ENCODE measurements at places on chromosomes 3 and 15.

- no peak for DNase-seq
Measured at GRCh38 chr3:69871251-69871650, 128.3 kb upstream of the SAMMSON start.

GRCh38 chr3:39149498-39150147 lies 3.8 kb downstream of the CSRNP1 start:
- DNase-seq, result no peak

DNA sequence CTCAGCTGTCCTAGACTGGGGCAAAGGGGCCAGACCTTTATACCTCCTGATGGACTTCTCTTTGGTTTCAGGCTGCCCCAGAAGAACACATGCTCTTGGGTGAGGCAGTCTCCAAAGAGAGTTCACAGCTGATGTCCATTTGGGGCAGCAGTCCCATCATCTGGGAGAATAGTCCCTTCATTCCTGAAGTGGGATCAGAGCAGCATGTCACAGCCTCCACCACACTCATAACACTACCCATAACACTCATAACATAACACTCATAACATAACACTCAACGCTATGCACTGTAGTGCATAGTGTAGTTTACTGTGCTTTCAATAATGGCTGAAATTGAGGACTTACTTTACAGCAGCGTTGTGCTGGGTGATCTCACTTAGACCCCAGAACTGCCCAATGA lies 36.7 kb upstream of the PLCL2 start:
- no peak for DNase-seq

DNA sequence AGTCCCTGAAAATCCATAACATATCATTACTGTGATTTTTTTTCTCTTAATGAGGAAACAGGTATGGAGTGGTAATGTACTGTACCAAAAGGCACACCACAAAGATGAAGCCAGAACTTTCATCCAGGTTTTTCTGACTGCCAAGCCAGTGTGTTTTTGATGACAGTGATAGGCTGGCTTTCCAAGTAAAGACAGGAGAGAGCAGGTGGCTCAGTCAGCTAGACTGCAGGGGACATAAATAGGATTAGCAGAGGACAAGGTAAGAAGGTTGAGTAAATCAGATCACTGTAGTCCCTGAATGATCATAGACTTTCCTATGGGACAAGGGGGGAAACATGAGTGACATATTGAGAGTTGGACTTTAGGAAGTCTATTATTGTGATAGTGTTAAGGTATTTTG lies 127.9 kb downstream of the GADL1 start:
- no peak for DNase-seq

GRCh38 chr3:144866476-144866875 lies 894.9 kb downstream of the DIPK2A start:
- no peak for DNase-seq

DNA sequence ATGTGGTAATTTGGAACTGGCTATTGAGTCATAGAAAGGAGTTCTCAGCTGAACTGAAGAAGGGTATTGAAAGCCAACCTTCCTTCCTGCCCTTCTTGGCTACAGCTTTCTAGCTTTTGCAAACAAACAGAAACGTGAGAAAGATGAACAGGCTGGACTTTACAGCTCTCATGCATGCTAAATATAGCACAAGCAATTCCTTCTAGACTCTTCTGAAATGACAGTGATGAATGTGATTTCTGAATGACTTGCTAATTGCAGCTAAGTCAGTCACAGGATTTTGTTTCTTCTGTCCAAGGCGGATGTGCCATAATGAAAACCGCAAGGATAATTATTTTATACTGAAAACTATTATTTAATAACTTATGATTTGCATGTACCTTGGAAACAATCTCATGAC lies 36.3 kb downstream of the BCHE start:
- DNase-seq, result no peak

GRCh38 chr3:187919544-187919943 lies 174.3 kb upstream of the BCL6 start:
- no peak for DNase-seq

DNA sequence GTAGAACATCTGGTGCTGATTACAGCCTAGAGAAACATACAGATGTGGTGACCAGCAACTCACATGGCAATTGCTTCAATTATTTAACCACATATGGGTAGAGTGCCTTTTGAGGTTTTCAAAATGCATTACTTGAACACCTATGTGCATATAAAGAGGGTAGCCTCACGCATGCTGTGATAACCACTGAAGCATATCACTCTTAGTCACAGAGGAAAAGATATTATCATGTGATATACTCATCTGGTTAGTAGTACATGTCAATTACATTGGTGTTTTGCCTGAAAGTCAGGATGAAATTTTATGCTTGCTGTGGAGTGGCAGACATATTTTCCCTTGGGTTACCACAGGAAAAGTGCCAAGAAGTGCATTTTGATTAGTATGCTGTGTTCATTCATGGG lies 459.3 kb upstream of the AGTR1 start:
- no peak for DNase-seq

DNA sequence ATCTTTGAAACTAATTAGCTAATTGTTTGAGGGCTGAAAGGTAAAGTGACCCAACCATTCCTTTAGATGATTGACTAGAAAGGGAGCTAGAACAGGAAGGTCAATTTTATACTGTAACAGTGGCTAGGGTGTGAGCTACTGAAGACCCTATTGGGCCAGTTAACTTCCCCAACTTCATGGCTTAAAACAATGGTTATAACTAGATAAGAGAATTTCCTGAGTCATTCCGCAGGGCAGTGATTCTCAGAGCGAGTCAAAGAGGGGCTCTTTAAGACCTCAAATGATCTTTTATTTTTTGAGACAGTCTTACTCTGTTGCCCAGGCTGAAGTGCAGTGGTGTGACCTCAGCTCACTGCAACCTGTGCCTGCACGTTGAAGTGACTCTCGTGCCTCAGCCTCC lies 33.7 kb upstream of the TTBK2 start:
- DNase-seq, result no peak

DNA sequence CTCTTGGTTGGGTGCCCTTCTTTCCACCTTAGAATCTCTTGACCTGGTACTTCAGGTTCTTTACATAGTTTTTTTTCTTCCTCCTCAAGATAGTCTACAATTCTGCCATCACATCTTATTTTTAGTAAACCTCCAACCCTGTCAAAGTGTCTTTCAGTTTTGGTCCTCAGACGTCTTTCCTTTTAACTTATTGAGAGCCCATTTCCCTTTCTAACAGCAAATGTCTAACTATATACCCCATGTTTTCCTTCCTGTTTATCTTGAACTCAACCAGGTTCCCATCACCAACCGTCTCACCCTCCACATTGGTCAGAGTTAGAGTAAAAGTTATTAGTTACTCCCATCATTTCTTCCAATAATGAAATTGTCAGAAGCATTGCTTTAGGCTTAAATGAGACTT lies 10.4 kb downstream of the KBTBD12 start:
- DNase-seq, result no peak

- no peak for DNase-seq
Measured at GRCh38 chr3:165491487-165491886, 295.3 kb upstream of the SLITRK3 start.

DNA sequence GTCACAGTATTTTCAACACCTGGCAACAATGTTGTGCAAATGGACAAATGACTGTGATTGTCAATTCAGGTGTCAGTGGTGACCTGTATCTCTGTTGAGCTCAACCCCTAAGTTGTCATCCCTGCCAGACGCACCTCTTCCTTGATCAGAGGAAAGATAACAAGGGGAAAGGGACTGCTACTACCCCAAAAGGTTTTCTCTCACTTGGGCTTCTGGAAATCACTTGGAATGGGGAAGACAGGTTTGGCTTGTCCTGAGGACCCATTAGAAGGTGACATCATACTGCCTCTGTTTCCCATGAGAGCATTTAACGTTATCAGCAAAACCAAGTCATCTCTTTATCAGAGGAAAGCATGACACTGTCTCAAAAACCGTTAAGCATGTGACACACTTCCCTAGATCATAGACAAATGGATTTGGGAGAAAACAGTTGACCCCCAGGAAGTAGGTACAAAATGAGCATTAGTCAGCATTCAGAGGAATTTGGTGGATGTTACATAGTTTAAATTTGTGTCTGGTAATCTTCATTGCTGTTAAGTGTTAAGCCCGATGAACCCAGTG lies 769.5 kb downstream of the GRM7 start:
- no peak for DNase-seq

DNA sequence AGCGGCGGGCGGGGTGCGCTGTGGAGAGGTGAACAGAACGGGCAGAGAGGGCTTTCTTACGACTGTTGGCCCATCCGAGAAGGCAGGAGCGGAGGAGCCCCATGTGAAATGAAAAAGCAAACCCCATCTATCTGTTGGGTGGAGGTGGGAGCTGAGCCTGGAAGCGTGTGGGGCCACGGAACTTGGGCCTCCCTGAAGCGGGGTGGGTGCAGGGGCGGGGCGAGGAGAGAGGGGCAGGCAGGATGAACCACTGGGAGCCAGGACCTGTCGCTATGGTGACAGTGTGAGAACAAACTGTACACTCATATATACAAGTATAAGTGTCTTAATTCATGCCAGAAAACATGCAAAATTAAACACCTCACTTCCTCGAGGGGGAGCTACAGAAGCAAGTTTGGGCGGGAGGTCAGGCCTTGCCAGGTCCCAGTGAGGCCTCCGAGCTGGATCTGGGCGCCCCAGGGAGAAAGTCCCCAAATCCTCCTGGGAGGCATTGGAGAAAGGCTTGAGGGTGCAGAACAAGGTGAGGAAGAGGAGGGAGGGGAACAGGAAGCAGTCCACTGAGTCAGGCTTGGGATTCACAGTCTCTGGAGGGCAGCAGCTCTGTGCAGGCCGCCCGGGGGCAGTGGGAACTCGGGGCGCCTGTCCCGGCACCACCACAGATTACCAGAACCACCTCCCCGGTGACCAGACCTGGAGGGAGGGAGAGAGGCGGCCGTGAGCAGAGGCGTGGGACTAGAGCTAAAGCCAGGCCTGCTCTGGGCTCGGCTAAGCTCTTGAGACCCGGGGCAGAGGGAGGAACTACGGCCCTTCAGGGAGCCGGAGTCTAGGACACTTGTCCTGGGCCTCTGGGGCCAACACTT lies 34.8 kb downstream of the RBPMS2 start:
- no peak for DNase-seq

GRCh38 chr15:93017526-93017925 lies 71.5 kb downstream of the RGMA start:
- DNase-seq, result no peak

DNA sequence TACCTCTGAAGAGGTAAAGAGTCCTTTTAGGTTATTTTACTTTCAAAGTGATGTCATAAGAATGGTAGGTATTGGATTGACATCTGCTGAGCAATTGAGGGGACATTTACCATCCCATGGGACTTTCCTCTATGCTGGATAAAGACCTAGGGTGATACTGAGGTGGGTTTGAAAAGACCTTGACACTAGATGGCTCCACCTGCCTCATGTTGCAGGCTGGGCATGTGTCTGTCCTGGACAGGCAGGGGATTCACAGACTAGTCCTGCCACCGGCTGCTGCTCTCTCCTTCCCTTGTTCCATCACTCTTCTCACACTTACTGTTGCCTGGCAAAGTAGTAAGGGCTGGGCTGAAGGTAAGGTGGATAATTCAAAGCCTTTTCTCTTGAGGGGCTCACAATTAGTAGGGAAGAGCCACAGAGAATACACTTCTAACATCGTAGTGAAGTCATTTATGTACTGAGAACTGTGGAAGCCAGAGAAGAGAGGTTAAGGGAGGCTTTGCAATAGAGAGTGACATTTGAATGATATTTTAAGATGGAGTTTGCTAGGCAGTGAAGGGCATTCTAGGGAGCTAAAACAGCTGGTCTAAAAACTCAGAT lies 27.7 kb downstream of the TRAK1 start:
- no peak for DNase-seq

DNA sequence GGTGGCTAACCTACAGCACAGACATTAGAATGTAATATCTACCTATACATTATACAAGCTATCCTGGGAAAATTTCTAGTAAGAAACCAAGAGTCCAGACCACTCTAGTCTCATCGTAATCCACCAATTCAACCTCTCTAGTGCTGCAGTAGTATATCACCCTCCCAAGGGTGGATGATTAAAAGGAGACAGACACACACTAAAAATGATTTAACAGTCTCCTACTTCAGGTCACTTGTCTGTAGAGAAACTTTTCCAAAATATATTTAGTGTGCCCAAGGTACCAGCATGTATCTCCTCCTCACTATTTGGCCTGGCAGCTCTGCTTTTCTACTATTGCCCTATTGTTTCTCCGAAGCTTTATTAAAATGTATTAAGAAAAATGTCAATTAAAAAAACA lies 45.0 kb downstream of the ZBTB20 start:
- no peak for DNase-seq

DNA sequence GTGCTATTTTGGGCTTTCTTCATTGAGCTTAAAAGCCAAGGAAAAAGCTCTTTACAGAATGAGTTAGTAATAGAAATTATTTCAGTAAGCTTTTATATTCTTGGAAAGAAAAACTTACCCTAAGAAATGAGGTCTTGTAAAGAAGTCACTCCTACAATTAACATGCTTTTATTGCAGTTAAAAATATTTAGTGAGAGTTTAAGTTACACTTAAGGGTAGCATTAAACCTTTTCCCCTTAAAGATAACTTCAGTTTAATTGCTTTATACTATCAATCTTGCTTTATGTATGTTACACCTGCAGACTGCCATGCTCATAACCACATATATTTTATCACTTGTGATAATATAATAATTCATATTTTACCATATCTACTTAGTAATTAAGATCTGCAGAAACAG lies 426.2 kb downstream of the PLCL2 start:
- DNase-seq, result no peak

DNA sequence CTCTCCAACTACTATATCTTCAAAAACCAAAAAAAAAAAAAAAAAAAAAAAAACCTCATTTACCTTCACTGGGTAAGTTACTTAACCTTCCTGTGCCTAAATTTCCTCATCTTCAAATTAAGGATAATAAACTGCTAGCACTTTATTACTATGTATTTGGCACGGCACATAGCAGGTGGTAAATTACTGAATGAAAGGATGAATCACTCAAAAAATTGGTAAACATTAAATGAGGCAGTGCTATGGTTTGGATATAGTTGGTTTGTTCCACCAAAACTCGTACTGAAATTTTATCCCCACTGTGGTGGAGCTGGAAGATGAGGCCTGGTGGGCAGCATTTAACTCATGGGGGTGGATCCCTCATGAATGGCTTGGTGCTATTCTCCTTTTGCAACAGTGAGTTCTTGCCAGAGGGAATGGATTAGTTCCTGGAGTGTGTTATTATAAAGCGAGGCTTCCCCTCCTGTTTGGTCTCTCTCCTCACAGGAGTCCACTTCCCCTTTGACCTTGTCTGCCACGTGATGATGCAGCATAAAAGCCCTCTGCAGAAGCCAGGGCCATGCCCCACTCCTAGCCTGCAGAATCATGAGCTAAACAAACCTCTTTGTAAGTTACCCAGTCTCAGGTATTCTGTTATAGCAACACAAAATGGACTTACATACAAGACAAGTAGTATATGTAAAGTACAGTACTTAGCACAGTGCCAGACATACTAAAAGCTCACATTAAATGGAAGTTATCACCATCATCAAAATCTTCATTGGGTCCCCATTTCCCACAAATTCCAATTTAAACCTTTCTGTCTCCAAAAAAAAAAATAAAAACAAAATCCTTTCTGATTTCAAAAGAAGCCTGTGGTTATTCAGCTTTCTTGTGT lies 20.6 kb downstream of the DCUN1D1 start:
- DNase-seq, result no peak

GRCh38 chr3:32177702-32178198 lies 60.7 kb upstream of the CMTM8 start:
- DNase-seq, result no peak

All from DMS 273 treated with DMSO at 0.1 percent for 48 hours (cell line).